IPS DF 6.9 (cell line): ENCODE measurements at places on chromosomes 5 and 9.

DNA sequence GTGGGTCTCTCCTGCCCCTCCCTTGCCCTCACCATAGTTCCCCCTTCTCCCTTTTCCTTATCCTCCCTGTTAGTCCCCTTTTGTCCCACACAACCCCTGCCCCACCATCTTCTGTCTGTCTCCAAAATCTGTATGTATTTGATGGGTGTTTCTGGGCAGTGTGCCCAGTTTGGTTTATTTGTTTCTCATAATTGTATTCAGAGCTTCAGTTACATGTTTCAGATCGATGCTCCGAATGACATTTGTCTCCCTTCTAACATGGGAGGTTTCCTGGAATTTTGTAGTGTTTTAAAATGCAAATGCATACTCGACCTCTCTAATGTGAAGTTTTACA lies 22.2 kb downstream of the FBXL7 start:
- no peak for DNase-seq

GRCh38 chr9:135960411-135961276 lies 529 bp downstream of the UBAC1 start:
- DNase-seq: no peak

DNA sequence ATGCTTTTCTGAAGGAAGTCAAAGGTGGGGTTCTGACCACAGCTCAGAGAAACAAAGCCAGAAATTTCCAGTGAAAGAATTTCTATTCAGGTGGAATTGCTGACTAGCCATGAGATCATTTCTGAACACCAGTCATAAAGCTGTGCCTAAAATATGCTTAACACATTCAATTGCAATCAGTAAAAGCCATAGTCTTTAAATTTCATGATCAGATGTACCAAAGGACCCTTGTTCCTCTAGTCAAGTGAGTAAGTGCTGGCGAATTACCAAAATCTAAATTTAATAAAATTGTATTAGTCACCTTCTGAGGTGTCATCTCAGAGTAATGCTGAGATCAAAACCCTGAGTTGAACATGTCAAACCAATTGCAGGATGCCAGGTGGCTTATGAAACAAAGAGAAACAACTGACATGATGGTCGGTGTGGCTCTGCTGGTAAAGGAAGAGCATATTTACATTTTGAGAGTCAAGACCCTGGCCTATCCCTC lies 334.2 kb upstream of the CCNH start:
- no peak for DNase-seq

DNA sequence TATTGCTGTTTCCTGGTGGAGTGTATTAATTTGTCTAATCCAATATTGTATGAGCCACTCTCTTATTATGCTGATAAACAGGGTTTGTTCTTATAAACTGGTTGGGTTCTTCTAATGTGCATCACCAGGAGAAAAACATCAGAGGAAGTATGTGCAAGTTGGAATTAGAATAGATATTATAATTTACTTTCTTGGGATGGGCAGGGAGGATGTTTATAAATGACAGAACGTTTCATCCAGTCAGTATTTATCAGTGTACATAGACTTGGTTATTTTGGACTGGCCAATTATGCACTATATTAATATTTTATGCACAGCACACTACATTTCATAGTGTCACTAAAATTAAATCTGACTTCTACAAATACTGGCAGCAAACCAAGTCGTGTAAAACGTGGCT lies 495.8 kb downstream of the PSAT1 start:
- DNase-seq: no peak

- no peak for DNase-seq
Observed at GRCh38 chr9:99269416-99269815, 47.3 kb downstream of the SEC61B start.

DNA sequence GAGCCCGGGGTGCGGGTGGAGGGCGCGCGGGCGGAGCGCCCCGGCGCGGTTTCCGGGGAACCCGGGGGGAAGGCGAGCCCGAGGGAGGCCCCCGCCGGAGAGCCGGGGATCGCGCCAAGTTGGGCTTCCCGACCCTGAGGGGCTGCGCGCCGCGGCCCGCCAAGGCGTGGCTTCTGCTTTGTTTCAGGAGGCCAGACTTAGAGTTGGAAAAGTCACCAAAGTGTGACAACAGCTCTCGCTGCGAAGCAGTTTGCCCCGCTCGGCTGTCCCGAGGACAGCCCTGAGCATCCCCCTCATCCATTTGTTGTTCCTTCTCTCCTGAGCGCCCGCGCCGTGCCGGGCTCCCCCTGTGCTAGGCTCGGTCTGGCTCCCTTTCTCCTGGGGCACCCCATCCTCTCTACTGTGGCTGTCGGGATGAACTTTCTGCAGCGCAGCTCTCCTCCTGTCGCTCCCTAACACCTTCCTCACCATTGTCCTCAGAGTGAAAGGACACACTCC lies 410 bp downstream of the GLIPR2 start:
- no peak for DNase-seq

- no peak for DNase-seq
Observed at GRCh38 chr5:3943859-3944258, 348.2 kb downstream of the IRX1 start.

DNA sequence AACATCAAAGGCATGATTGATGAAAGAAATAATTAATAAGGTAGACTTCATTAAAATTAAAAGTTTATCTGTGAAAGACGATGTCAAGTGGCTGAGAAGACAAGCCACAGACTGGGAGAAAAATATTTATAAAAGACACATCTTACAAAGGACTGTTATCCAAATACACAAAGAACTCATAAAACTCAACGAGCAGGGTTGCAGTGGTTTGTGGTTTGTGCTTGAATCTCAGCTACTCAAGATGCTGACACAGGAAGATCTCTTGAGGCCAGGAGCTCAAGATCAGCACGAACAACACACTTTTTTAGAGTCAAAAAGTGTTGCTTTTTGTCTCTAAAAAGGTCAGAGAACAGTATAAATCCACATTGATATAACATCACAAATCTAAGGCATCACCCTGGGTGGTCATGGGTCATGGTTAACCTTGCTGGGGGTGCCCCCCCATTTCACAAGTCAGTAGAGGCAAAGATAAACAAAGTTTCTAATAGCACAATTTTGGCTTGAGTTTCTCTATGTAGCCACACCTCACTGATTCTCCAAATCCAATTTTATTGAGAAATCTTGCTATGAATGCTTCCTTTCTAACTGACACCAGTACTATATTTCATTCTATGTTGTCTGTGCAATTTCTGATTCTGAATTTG lies 342.9 kb upstream of the RPS23 start:
- DNase-seq: no peak

DNA sequence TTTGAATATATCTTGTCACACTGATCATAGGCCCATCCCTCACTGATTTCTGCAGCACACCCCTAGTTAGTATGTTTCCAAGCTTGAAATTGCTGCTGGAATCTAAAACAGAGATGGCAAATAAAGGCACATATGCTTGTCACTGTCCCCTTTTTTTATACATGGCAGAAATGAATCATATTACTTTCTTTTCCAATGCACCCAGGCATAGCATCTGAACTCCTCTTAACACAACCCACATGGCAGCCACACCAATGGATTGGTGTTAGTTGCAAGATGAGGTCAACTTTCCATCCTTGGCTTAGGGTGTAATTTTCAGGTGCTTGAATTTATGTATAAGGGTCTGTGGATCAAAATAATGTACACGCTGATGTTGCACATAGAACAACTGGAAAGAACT lies 473.8 kb upstream of the ZNF608 start:
- DNase-seq: no peak

DNA sequence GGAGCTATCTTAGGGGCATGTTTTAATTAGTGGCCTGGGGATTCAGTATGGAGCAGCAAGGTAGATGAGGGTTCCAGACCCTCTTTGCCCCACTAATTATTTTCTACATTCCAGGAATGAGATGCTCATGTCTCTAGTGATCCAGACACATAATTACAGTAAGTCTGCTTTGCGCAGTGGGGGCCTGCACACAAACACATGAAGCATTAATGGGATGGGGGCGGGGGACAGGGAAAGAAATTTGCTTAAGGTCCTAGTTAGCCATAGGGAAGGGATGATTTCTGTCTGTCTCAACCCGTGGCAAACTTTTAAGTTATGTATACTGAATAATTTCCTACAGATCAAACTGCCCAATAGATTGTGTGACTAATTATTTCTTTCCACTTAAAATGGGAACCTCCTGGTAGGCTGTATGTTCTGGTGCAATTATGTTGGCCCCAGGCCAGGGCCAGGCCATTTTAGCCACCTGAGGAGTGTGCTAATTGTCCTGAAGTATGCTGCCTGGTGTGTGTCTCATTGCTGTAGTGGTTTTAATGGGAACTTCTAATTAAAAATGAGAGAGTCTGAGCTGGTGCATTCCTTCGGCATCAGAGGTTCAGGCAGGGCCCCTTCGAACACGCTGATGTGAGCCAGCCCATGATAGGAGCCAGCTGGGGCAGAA lies 134.4 kb downstream of the PTTG1 start:
- DNase-seq: no peak

DNA sequence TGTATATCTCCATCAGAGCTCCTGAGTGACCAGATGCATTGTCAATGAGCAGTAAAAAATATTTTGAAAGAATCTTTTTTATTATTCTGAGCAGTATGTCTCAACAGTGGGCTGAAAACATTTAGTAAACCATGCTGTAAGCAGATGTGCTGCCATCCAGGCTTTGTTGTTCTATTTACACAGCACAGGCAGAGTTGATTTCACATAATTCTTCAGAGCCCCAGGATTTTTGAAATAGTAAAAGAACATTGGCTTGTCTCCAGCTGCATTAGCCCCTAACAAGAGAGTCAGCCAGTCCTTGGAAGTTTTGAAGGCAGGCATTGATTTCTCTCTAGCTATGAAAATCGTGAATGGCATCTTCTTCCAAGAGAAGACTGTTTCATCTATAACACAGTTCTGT lies 25.2 kb upstream of the ENTREP1 start:
- DNase-seq: no peak

GRCh38 chr9:7823651-7824050 lies 24.1 kb upstream of the DMAC1 start:
- DNase-seq: no peak

DNA sequence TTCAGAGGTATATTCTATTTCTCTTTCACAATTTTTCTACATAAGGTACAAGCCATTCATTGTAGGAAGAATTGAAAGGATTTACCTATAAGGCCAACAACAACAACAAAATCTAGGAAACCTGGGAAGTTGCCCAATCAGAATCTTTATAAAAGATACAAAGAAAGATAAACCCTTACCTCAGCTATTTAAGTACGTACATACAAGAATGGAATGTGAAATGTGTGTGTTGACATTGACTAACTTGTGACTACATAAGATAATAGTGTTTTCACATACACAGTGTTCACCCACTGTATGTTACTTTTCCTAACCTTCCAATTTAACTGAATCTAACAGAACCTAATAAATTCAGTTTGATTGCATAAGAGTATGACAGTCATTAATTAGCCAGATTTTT lies 154.1 kb downstream of the ADAMTS6 start:
- no peak for DNase-seq

- DNase-seq: no peak
Observed at GRCh38 chr5:58244819-58245475, 214.9 kb downstream of the PLK2 start.

DNA sequence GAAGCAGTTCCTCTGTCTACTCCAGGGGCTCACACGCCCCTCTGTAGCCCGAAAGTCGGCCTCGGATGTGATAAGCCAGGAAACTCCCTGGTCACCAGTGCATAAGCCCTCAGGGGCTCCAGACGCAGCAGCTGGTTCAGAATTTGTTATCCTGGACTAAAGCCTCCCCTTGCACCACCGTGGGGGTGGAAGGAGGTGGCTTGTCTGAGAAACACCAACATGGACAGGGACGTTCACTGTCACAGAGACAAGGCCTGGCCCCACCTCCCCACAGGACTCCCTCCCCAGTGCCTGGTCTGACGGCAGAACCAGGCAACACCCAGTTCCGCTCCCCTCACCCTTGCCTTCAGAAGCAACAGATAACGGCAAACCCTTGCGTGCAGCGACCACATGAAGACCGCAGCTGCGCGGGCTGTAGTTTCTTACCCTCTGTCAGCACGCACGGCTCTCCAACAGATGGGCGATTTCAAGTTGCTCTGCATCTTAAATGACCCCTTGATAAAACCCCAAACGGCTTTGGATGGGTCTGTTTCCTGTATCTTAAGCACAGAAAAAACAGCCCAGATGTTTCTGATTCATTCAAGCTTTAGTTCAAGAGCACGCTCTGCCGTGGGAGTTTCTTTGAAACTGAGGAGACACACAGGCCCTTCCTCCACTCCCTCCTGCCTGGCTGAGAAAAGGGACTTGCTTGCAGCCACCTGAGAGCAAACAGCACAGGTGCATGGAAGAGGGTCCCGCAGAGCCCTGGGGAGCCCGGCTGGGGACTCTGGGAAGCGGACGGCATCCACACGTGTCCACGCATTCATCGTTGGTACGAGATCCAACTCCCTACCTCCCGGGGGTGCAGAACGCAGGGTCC lies 44.7 kb upstream of the NKD2 start:
- DNase-seq: no peak

DNA sequence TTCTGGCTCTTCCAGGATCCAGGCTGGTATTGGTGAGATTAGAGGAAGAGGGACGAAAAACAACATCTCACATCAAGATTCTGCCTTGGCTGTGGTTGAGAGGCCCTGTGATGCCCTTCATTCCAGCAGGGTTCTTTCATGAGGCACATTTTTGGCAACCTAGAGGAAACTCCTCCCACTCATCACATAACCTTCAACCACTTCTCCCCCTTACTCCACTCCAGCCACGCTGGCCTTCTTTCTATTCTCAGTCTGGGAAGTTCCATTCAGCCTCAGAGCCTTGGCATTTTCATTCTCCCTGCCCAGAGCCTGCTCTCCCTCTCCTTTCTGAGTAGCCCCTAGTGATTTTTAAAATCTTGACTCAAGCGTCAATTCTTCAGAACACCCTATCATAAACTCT lies 337.5 kb downstream of the ZSWIM6 start:
- no peak for DNase-seq

- no peak for DNase-seq
Observed at GRCh38 chr5:50958852-50959457, 292.5 kb downstream of the PARP8 start.

DNA sequence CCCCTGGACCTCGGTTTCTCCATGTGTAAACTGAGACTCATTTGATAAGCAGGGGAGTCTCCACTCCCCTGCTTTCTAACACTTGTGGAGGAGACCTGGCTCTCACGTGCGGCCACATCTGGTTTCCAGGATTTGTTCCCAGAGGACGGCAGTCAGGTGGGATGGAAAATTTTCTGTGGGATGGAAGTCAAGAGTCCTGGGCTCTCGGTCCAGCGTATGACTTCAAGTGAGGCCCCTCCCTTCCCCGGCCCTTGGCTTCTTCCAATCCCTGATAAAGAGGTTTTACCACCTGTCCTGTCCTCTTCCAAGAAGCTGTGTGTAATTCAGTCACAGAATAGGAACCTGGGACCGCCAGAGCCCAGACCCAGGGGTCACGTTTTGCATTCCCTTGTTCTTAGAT lies 35.0 kb downstream of the TMOD1 start:
- no peak for DNase-seq

GRCh38 chr5:115381911-115382662 lies 85.6 kb upstream of the CCDC112 start:
- no peak for DNase-seq

GRCh38 chr5:14364576-14365472 lies 216.8 kb upstream of the OTULINL start:
- DNase-seq: no peak

DNA sequence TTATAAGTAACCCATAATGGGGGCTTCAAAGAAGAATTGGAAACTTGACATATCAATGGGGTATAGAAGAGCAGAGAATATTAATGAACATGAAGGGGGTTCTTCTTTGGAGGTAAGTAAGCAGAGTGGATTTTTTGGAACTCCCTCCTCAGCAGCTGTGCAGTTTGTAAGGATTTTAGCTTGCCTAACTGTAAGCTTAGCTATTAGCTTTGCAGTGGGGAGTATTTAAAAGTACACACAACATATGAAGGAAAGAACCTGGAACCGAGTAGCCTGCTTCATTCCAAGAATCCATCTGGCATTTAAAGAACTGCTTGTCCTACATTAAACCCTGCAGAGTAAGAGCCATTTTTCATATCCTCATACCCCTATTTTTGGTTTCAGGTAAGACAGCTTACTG lies 2.2 kb upstream of the PBX3 start:
- DNase-seq: no peak
